ENCODE measurements at places on chromosomes 11 and 22.

DNA sequence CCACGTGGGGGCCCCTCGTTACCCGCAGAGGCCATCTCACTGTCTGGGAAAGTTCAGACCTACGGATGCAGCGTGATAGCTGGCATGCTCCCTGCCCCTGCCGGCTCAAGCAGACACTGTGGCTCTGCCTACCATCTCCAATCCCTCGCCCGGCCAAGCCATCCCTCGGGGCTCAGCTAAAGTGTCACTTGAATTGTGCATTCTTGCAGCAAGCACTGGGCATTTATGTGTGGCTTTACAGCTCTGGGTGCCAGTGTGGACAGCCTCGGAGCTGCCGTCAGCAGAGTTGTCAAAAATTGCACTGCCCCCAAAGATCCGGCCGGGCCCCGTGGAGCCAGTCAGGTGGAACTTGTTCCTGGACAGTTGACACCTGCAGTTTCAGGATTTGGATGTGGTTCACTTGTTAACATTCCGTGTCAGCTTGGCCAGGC lies 75.0 kb upstream of the FGF3 start:
- no peak for DNase-seq

GRCh38 chr11:1225386-1226225 lies 2.7 kb downstream of the MUC5B start:
- no peak for DNase-seq

DNA sequence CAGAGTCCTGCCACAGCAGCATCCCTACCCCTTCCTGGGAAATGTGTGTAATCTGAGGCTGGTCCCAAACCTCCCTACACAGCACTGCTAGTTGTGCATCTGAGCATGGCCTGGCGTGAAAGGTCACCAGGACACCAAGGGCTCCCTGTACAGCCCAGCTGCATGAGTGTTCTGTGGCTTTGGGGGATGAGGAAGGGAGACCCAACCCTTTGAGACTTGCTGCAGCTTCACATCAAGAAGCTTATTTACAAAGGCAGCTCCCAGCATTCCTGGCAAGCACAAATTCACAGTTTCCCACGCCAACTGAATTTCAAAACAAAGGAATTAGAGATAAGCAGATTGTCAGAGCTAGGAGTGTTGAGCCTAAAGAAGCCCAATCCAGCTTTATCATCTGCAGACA lies 32.2 kb downstream of the CSNK2A3 start:
- DNase-seq = no peak

DNA sequence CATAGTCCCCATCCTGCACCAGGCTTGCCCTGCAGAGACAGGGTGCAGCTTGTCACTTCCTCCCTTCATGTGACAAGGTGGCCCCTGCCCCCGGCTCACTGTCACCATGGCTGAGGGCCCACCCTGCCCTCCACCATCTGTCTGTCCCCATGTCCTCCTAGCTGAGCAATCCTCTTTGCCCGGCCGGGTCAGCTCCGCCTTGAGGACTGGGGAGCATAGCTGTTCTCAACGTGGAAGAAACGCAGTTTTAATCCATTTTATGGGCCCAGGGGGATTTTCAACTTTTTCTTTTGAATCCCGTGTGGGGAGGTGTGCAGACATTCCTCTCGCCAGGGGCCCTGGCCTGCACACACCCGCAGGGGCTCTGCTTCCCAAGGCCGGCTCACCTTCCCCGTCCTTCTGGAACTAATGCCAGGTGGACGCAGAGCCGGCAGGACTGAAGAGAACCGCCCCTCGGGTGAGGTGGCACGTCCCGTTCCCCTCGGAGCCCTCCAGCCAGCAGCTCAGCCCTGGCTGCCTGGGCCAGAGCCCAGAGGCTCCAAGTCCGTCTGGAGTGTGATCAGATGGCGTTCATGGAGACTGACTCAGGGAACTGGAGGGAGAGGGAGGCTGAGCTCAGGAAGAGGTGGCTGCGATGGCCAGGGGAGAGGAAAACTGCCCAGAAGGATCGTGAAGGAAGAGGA lies 1108.7 kb downstream of the BRD1 start:
- no peak for DNase-seq

DNA sequence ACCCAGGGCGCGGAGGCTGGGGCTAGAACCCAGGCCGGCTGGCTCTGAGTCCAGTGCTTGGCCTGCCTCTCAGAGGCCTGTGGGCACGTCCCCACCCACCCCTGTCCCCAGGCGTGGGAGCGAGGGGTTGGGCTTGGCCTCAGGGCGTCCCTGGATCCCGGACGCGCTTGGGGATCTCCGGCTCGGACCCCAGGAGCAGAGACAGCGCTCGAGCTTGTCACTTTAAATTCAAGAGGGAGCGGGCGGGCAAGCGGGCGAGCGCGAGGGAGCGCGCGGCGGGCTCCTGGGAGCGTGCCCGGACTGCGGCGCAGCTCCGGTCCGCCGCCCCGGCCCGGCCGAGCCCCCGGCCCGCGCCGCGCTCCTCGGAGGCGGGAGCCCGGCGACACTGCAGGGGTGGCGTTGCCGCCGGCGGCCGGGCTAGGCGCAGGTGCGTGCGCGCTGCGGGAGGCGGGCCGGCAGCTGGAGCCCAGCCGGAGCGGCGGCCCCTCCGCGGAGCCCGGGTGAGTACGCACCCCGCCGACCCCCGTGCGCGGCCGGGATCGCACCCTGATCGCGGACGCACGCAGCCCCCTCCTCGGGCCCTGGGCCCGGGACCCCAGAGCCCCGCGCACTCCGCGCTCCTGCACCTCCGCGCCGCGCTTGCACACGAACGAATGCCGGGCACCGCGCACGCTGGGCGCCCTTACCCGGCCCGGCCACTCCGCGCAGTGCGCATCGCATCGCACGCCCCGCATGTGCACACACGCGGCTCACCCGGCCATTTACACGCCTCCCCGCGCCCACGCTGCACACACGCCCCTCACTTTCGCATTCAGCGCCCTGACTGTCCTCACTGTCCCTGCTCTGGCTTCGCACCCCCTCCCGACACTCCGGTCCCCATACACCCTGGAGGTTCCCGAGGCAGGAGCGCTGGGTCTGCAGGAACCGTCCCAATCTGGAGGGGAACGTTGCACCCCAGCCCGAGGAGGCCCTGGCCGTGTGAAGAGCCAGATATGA lies at the start of gene SYT12:
SYT12 (plus strand) TSS at position 174 of the 996 bp plus-strand sequence. CDS start 7,011 bp downstream, outside the sequence.
- no peak for DNase-seq

DNA sequence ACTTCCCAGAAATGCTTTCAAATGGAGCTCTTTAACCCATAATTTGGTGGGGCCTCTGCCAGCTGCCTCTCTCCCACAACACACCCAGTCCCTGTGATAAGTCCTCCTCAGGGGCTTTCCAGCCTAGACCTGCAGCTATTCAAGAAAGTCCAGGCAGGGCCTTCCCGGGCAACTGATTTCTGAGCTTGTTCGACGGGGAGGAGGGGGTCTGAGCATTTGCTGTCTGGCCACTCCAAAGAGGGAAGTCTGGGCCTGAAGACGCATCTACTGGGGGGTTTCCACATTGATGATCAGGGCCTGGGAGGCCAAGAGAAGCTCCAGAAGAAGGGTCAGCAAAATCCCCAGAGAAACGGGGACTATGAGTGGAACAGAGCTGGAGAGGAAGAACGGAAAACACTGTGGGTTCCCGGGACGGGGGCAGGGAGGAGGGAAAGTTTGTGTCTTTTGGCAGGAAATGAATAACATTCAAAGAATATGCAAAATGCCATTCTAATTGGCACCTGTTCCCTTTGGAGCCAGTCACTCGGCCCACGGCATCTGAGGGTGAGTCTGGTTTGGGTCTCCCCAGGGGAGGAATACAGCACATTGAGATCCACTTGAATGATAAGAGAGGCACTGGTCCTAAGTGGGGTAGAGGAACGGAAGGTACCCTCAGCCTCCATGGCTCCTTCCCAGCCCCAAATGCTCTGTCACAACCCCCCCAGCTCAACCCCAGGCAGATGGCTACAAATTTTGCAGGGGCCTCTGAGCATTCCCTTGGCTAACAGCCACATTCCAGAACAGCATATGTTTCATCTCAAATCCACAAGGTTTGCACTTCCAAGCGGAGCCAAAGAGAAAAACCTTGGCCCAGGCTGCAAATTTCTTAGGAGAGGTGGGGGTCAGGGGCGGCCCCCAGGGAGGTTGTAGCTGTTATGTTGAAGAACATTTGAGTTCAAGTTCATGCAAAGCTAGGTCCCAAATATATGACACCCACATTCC lies 72.0 kb downstream of the RPUSD4 start:
- no peak for DNase-seq

DNA sequence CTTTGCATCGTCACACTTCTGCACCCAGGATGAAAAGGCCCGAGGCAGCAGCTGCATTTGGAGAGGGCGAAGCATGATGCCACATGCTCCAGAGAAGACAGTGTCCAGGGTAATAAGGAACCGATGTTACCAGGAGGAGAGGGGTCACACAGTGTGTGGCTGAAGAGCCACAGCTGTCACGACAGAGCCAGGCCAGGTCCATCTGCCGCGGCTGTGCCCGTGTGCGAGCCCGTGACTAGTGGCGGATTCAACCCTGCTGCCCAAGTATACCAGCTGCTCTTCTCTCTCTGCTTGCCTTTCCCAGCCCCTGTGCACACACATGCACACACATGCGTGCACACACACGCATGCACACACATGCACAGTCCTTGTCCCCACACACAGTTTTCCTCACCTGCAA lies 1432.5 kb downstream of the BRD1 start:
- DNase-seq = no peak

- DNase-seq = no peak
Observed at GRCh38 chr11:38182126-38182866, 1584.3 kb upstream of the RAG2 start.

DNA sequence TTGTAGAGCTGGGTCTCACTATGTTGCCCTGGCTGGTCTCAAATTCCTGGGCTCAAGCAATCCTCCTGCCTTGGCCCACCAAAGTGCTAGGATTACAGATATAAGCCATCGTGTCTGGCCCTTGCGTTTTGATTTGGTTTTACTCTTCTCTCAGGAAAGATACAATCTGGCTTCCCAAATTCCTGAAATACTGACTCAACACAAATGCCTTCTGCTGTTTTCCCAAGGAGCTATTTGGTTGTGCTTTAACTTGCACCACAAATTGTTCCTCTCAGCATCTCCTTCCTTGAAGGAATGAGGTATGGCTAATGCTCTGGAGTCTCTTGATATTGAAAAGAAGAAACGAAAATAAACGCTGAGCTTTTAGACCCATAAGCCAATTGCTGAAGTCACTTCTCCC lies 110.0 kb upstream of the PAX6 start:
- DNase-seq = no peak

GRCh38 chr11:78147807-78148206 lies 8.4 kb upstream of the ALG8 start:
- DNase-seq = no peak

- DNase-seq = peak; percentile 73
Observed at GRCh38 chr11:925496-926301, at the start of gene AP2A2. Gene AP2A2 (plus strand): TSS chr11:925870. CDS start chr11:926022, 152 bp downstream.

DNA sequence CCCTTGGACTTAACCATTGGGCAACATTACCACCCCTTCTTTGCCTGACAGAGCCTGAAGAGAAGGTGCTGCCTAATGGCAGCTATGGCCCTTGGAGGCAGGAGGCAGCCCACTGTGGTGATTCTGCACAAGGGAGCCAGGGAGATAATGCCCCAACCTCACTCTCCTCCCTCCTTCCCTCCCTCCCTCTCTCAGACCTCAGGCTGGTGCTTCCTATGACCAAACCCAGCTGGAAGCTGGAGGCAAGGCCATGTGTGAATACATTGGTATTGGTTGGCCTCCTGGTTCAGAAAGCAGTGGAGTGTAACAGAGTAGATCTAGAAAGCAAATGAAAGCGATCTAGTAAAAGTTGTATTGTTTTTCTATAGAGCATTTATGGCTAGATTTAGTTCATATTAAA lies 233.1 kb downstream of the CSNK2A3 start:
- no peak for DNase-seq

DNA sequence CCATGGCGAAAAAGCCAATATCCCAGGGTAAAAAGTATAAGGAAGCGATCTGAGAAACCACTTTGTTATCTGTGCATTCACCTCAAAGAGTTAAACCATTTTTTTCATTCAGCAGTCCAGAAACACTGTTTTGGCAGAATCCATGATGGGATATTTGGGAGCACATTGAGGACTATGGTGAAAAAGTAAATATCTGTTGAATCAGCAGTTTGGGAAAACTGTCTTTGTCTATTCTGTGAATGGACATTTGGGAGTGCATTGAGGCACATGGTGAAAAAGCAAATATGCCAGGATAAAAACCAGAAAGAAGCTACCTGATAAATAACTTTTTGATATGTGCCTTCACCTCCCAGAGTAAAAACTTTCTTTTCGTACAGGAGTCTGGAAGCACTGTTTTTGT lies 187.4 kb downstream of the OR4A47 start:
- no peak for DNase-seq

- no peak for DNase-seq
Observed at GRCh38 chr11:17753641-17754040, 19.1 kb downstream of the KCNC1 start.

DNA sequence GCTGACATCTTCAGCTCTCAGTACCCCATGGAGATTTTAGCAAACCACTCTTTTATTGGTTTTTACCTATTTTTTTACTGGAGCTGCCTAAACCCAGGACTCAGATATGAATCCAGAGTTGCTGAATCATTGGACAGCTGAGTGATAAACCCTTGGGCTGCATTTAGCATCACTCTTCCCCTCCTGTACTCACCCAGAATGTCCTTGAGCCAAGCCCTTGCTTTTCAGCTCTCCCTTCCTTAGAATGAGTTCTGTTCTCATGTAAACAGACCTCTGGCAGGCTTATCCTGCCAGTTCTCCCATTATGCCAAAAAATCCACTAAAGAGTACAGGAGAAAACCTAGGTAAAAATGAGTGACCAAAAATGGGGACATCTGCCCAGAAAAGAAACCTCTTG lies 200.1 kb upstream of the POU2AF2 start:
- DNase-seq = no peak

DNA sequence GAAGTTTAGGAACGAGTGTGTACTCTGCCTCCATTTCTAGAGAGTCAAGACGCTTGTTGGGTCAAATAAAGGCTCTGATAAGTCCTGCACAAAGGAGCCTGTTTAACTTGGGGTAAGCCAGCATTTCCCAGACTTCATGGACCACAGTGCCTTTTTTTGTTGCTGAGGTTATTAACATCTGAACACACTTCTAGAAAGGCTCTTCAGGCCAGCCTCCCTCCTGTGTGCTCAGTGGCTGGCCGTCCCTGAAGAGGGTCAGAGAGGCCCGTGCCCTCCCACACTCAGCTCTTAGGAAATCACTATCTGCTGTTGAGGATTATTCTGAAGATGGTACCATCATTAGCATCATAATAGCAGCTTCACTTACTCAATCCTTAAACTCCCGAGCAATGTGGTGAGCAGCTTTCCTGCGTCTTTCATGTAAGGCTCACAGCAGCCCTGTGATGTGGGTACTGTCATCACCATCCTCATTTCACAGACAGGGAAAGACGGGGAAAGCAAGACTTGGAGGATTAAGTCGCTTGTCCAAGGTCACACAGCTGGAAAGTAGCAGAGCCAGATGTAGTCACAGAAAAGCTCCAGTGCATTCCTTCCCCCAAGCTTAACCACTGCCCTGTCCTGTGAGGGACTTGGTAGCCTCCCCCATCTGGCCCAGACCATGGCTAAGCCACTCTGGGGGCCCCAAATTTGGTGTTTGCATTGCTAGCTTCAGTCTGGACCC lies 71.3 kb downstream of the TSPAN18 start:
- no peak for DNase-seq

All from NCI-H2171 (cell line).